ENCODE measurements at places on chromosomes 5 and 9.

GRCh38 chr5:21654-22233 lies 70.2 kb upstream of the PLEKHG4B start:
- DNase-seq = no peak

DNA sequence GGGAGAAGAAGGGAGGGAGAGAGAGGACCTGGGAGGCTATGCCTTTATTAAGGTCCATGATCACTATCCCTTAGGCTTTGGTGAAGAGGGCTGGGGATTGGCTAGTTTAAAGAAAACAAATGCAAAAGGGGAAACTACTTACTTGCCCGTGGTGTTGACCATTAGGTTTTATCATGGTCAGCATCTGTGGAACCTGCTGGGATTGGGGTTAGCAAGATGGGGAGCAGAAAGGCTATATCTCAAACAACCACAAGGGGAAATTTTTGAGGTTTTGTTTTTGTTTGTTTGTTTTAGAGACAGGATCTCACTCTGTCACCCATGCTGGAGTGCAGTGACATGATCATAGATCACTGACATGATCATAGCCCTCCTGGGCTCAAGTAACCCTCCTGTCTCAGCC lies 9.0 kb upstream of the RAD23B start:
- DNase-seq = no peak

DNA sequence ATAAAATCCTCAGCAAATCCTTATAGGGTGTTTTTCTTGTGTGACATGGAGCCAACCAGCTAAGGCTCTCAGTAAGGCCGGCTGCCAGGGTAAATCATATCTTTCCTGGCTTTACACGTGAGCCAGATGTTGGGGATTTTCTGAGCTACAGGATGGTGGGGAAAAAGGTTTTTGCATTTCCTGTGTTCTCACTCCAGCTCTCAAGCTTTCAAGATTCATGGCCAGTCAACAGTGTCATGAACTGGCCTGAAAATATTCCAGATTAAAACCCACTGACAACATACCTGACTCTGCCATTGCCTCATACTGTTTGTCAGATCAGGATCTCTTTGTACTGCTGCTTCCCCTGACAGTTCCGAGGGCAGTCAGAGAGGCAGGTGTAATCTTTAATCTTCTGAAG lies 306.9 kb downstream of the GLIS3 start:
- no peak for DNase-seq

GRCh38 chr5:132669966-132670882 lies 3.6 kb upstream of the IL4 start:
- no peak for DNase-seq

DNA sequence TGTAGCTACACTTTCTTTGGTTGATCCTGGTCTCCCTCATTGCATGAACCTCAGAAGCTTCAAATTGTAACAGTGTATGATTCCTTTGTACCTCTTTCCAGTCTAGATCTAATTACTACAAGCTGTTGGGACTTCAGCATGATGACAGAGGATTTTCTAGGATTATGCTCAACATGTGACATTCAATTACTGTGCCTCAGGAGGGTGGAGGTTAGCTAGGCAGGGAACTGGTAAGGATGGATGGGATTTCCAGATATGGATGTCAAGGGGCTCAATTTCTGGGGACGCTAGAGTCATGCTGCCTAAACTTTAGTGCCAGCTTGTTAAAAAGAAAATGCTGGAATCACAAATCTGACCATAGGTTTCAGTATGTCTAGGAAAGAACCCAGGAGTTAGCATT lies 29.2 kb upstream of the GLRA1 start:
- no peak for DNase-seq

GRCh38 chr9:76419782-76420380 lies 25.7 kb upstream of the RFK start:
- no peak for DNase-seq

GRCh38 chr5:61866930-61867329 lies 439.1 kb upstream of the KIF2A start:
- no peak for DNase-seq

GRCh38 chr9:5910413-5911057 lies 19.8 kb downstream of the MLANA start:
- no peak for DNase-seq

GRCh38 chr5:98072921-98073320 lies 700.5 kb upstream of the RGMB start:
- DNase-seq = no peak

- no peak for DNase-seq
Measured at GRCh38 chr9:21661626-21662025, 140.8 kb upstream of the MTAP start.

DNA sequence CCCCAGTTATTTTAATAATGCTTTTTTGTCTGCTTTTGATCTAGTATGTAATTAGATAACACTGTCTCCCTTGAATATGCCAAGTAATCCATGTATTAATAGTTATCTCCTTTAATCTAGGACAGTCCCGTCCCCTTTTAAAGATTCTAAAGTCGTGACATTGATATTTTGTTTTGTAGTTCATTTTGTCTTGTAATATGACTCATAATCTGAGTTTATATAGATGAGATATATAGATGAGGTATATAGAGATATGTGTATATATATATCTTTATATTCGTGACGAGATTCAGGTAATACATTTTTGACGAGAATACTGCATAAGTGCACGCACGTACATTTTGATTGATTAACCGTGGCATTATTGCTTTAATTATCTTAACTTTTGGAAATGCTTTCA lies 1.6 kb downstream of the SREK1 start:
- DNase-seq = no peak

DNA sequence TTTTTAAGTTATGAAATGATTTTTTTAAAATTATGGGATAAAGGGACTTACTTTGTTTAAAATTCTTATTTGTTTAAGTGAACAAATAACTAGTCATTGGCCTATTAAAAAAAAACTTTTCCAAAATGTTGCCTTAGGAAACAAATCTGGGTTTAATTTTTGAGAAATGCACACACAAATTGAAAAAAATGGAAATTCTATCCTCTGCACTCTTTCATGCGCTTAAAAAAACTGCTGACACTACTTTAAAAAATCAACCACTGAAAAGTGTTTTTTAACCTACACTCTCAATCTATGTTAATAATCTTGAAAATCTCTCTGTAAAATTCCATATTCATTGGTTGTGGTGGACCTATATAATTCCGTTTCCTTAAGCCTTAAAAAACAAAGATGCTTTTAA lies 163.4 kb upstream of the DAB2 start:
- no peak for DNase-seq

DNA sequence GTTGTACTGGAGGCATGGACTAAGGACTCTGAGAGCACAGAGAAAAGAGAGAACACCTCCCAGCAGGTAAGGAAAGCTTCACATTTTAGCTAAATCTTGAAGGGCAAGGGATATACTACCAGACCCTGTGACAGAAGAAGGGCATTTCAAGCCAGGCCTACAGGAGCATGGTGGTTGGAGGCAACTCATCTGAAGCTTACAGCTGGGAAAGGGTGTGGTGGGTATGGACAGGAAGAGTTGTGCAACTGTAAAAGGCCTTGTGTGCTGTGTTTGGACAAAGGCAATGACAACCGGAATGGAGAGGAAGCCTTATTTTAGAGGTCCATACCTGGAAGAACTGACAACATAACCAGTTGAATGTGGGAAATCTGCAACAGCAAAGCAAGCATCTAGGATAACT lies 31.2 kb downstream of the NIPSNAP3B start:
- no peak for DNase-seq

GRCh38 chr5:98454904-98455303 lies 318.6 kb upstream of the RGMB start:
- no peak for DNase-seq

GRCh38 chr9:82275258-82275927 lies 286.8 kb downstream of the SPATA31D1 start:
- no peak for DNase-seq

- no peak for DNase-seq
Measured at GRCh38 chr9:34954225-34954624, 3.9 kb upstream of the PHF24 start.

DNA sequence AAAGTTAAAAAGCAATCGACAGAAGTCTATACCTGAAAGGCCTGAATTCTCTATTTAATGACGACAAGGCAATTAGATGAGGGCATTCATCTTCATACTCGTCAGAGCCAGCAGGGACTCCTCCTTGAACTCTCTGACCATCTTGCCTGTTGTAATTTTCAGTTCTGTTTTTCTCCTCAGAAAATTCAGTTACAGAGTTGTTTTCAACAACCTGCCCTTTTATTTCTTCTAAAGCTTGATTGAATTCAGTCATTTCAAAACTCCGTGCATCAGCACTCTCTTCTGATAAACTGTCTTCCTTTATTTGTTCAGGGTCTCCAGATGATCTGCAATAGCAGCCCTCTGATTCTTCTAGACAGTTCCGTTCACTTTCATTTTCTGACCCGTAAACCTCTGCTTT lies 15.6 kb downstream of the RIOK2 start:
- no peak for DNase-seq

GRCh38 chr5:73853091-73853490 lies 227.1 kb downstream of the ARHGEF28 start:
- no peak for DNase-seq

- DNase-seq = no peak
Measured at GRCh38 chr9:103990311-103990710, 103.8 kb upstream of the SMC2 start.
